ENCODE measurements at places on chromosomes 16 and 17.

DNA sequence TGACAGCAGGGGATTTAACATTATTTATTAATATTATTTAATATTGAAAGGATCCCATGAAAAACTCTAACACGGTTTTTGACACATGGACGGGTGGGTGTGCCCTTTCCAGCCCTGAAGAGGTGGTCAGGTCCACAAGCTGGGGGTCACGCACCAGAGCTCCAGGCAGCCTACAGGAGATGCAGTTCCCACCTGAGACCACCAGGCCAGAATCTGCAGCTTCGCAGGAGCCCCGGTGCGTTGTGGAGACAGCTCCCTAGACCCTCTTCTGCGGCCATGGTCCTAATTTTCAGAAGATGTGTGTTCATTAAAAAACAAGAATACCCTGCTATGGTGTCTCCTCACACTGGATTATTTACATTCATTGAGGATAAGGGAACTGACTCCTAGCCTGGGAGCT, 331.1 kb downstream of the C16orf95 start:
- no peak for DNase-seq

GRCh38 chr16:86212706-86213436, 297.5 kb upstream of the FOXF1 start:
- DNase-seq = no peak

- peak; percentile 64 for DNase-seq
Observed at GRCh38 chr16:66930189-66930588, 4.0 kb downstream of the CIAO2B start.

GRCh38 chr16:78216166-78216745, 116.8 kb downstream of the WWOX start:
- no peak for DNase-seq

- no peak for DNase-seq
Observed at GRCh38 chr16:23700509-23700908, 12.5 kb downstream of the ERN2 start.

DNA sequence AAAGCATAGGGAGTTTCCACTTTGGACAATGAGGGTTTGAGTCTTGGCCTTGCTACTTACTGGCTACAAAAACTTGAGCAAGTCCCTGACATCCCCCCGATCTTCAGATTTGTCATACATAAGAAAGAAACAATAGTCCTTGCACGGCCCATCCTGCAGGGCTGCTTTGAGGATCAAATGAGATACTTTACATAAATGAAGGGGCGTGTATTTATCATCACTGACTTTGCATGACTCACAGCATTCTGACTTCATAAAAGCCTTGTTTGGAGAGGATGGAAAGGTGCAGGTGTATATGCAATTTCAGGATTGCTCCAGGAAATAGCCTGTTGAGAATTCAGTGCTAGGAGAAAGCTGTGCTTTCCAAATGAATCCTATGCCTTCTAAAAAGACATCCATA, 465.0 kb upstream of the MAF start:
- no peak for DNase-seq

- no peak for DNase-seq
Observed at GRCh38 chr16:76456016-76456415, 178.8 kb downstream of the CNTNAP4 start.

- DNase-seq = no peak
Observed at GRCh38 chr17:67160791-67161190, 84.2 kb downstream of the HELZ start.

DNA sequence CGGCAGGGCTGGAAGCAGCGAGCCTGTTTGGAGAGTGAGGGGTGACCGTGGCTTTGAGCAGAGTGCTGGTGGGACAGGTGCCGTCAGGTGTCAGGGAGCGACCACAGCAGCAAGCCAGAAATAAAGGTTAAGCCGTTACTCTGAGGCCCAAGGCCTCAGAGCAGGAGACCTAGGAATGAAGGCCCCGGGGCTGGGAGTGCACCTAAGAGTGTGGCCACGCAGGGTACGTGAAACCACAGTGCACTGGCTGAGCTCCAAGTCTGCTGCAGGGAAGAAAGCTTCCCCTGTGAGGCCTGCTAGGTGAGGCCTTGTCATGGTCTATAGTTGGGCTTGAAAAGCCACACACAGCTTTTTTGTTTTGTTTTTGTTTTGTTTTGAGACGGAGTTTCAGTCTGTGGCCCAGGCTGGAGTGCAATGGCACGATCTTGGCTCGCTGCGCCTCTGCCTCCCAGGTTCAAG, 8.7 kb downstream of the CLUAP1 start:
- no peak for DNase-seq

GRCh38 chr17:81551458-81552243, 502 bp downstream of the FAAP100 start:
- no peak for DNase-seq

- DNase-seq = no peak
Observed at GRCh38 chr17:57530026-57530425, 215.1 kb downstream of the CCDC182 start.

GRCh38 chr17:47676510-47677165, 17.3 kb upstream of the TBKBP1 start:
- DNase-seq = no peak

GRCh38 chr17:76388966-76389888, 4.8 kb downstream of the SPHK1 start:
- DNase-seq = no peak

GRCh38 chr16:67490335-67491096, 7.2 kb upstream of the AGRP start:
- DNase-seq = peak; percentile 87

- no peak for DNase-seq
Observed at GRCh38 chr16:52773026-52773425, 226.1 kb upstream of the TOX3 start.

DNA sequence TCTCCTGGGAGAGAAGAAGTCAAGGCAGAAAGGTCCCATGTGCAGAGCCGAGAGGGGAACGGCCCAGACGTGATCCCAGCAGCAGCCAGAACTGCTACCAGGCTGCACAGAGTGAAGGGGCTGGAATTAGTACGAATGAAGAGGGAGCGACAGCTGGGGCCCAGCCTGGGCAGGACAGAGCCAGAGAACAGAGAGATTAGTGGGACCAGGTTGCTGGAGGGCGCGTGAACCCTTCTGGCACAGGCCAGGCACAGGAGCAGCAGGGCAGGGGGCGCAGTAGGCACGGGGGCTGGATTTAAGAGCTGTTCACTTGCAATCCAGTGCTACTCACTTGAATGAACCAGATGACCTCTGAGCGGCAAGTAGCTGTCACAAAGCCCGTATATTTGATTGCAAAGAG, 66.9 kb downstream of the PLXDC1 start:
- DNase-seq = no peak

GRCh38 chr17:81612172-81612970, 24.5 kb downstream of the NPLOC4 start:
- DNase-seq = no peak

GRCh38 chr16:66154801-66155200, 211.7 kb upstream of the CDH5 start:
- DNase-seq = no peak

DNA sequence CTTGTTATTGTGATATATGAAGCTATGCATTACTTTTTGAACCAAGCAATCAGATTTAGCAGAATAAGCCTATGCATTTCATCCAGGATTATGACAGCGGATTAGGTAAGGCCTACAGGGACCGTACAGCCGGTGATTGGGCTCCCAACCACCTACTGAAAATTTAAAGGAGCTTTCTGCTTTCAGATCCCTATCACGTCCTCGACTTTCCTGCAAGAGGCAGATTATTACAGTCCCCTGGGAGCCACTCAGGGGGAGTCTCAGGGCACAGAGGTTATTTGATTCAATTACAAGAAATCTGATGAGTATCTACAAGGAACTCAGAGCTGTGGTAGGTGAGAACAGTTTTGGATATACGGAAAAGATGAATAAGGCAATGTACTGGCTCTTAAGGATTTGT, 80.7 kb downstream of the HS3ST3B1 start:
- no peak for DNase-seq

- DNase-seq = no peak
Observed at GRCh38 chr16:9706217-9706836, 475.9 kb downstream of the GRIN2A start.

- peak; percentile 49 for DNase-seq
Observed at GRCh38 chr17:28567604-28568003, 3.7 kb downstream of the PIGS start.

DNA sequence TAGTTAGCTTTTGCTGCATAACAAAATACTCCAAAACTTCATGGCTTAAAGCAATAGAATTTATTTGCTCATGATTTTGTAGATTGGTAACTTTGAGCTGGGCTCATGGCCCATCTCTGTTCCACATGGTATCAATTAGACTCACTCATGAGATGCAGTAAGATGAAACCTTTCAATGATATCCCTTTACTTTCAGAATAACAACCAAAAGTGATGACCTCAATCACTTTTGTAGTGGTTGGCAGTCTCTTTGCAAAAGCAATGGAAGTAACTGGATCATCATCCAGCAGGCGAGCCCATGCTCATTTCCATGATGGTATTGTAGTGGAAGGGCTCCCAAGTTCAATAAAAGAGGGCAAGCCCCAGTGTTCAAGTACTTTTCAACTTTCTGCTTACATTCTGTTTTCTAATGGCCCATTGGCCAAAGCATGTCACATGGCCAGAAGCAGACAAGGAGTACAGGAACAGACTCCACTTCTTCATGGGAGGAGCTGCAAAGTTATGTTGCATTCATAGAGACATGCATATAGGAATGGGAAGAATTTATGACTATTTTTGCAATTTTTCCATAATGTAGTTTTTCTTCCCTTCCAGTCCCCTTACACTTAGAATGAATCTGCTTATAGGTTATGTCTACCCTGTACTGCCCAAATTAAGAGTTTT, 41.7 kb downstream of the EFCAB5 start:
- DNase-seq = no peak

DNA sequence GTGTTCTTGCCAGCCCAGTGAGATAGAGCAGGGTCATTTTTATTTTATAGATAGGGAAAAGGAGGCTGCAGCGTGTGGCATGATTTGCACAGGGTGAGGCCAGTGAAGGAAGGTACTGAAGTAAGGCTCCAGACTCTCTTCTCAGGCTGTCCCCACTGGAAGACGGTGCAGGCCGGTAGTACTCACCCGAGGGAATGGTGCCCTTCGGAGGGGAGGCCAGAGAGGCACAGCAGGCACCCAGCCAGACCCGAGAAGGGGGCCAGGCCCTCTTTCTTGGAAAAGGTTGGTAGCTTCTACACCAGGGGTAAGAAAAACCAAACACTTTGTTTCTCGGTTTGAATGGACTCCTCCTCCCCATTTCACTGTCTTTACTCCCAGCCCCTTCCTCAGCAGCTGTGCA, 288 bp downstream of the ANKRD40CL start:
- no peak for DNase-seq

DNA sequence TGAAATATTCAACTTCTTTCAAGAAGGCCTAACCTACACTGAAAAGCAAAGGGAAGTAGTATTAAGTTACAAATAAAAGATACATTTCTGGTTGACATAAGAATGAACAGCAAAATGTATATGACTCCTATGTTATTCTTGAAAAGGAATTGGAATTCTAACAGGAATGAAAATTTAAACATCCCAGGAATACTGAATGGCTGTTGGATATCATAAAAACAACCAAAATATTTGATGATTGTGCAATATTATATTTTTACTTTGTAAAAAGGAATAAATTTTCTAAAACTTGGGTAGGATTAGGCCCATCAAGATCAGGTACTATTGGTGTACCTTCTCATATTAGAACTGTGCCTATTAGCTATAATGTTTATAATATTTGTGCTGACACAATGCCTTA, 50.0 kb downstream of the CYB5B start:
- no peak for DNase-seq

GRCh38 chr17:4018446-4018845, 54.2 kb upstream of the ATP2A3 start:
- no peak for DNase-seq

DNA sequence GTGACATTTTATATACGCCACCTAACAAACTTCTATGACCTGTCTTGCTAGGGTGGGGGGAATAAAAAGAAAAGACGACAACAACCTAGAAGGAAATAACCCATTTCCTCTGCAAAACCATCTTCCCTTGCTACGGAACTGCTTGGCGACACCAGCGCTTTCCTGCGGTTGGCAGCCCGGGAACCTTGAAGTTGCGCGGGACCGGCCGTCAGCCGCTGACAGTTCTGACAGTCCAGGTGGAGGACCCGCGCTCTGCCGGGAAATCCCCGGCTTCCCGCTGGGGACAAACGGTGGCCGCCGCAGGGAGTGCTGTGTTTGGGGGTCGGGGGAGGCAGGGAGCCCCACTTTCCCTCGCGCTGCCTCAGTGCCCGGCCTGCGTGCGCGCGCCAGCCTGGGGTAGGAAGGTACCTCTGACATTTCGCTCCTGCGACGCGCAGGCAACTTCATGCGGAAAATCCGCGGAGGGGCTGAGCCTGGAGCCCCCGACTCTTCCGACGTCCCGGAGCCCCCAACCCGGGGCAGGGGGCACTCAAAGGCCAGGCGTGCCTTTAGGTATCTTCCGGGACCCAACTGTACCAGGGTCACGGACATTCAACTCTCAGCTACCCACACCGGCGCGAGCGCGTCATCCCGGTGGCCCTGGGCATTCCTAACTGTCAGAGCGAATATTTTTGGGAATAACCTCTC, 516 bp downstream of the SLC16A6 start:
- DNase-seq = peak; percentile 68

- DNase-seq = no peak
Observed at GRCh38 chr16:29743827-29744531, 1.8 kb downstream of the C16orf54 start.

DNA sequence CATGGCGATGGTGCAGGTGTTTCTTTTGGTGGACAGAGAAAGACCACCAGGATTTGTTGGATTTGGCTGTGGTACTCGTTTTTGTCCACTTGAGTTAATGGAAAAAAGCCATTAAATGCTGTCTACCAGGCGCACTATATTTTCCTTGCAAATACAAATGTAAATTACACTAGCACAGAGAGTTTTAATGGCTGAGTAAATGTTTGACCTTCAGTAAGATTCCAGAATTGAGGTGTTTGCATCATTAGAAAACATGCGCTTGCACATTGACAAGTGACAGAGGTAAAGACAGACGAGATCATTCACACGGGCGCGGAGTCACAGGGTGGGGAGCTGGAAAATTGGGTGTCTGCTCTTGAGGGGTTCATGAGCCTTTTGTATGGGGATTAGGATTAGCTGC, 53.5 kb upstream of the AKTIP start:
- DNase-seq = no peak

GRCh38 chr17:82638183-82638773, 10.0 kb downstream of the WDR45B start:
- no peak for DNase-seq

DNA sequence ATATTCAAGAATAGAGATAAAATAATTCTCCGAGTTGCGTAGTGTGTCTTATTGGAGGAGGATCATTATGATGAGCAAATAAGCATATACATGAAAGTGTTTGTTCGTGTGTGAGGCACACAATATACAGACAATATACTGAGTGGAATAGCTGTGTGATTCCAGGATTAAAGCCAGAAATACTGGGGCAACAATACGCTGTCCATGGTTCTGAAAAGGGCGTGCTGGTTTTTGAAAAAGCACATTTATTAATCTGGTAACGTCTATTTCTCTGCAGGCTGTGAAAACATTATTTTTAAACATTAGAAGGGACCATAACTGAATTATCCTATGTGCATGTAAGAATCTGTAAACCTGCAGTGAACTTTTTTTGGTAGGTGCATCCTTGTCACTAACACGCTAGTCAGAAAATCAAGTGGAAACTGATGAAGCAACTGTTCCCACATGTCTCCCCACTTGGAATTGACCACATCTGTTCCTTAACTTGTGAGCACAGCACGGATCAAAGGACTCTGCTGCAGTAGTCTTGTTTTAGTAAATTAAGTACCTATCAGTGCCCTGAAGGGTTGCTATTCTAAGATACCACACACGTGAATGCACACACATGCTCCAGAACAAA, 346.0 kb downstream of the GRIN2A start:
- DNase-seq = no peak

All from CD14-positive monocyte (primary cell).